T-helper 2 cell (primary cell): ENCODE measurements at places on chromosomes 11 and 22.
A peak's percentile ranks its signal among the peaks of the same experiment; 100 is the strongest.

- no peak for DNase-seq
These were observed 31.4 kb upstream of the TH start for GRCh38 chr11:2202900-2203439.

DNA sequence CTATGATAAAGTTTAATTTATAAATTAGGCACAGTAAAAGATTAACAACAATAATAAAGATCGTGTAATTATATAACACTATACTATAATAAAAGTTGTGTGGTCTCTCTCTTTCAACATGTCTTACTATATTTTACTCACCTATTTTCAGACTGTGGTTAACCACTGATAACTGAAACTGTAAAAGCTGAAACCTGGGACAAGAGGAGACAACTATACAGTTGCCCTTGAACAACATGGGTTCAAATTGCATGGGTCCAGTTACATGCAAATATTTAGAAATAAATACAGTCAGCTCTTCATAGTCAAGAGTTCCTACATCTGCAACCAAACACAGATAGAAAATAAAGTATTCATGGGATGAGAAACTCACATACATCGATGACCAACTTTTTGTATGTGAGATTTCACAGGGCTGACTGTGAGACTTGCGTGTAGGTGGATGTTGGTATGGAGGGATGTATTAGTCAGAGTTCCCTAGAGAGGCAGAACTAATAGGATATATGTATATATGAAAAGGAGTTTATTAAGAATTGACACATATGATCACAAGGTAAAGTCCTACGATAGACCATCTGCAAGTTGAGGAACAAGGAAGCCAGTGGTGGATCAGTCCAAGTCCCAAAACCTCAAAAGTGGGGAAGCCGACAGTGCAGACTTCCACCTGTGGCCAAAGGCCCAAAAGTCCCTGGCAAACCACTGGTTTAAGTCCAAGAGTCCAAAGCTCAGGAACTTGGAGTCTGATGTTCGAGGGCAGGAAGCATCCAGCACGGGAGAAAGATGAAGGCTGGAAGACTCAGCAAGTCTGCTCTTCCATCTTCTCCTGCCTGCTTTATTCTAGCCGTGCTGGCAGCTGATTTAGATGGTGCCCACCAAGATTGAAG lies 359.5 kb downstream of the INSC start:
- DNase-seq = no peak

- peak; percentile 26 for DNase-seq
These were observed 52.9 kb upstream of the RTL6 start for GRCh38 chr22:44550711-44551491.

GRCh38 chr22:49553518-49554295 lies 274.0 kb downstream of the BRD1 start:
- no peak for DNase-seq

DNA sequence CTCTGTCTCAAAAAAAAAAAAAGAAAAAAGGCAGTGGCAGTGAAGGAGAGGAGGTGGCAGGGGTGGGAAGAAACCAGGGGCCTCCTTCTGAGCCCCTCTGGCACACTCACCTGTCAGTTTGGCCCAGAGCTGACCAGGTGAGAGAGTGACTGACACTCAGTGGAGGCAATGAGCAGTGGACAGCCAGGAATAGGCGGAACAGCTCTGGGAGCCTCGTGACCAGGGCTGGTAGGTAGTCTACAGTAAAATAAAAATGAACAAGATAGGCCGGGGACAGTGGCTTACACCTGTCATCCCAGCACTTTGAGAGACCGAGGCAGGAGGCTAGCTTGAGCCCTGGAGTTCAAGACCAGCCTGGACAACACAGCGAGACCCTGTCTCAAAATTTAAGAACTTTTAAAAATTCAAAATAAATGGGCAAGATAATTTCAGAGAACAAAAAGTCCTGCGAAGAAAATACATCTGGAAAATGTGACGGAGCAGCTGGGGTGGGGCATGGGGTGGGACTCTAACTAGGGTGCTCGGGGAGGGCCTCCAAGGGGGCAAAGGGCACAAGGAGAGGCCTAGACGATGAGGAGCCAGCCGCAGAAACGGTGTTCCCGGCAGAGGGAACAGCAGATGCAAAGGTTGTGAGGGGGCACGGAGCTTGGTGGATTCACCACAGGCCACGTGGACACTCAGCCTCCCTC lies 3.8 kb upstream of the PDXP start:
- DNase-seq = no peak

DNA sequence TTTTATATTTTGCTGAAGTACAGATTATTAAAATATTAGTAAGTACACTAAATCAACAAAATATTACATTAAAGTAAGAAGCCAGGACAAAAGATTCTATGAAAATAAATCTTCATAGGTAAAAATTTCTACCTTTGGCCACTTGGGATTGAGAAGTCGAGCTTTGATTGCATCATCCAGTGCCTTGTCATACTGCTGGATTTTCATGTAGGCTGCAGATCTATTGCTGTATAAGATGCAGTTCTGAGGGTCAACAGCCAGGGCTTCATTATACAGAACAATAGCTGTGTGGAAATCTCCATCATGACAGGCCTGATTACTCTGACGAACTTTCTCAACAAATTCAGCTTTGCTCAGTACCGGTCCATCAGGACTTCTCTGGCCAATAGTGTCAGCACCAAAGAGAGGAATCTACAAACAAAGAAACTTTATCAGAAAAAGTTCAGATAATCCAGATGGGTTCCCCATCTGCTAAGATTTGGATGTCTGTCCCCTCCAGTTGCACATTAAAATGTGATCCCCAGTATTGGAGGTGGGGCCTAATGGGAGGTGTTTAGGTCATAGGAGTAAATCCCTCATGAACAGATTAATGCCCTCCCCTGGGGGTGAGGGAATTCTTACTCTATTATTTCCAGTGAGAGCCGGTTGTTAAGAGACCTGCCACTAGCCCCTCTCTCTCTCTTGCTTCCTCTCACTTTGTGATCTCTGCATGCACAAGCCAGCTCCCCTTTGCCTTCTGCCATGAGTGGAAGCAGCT lies 50.0 kb downstream of the TTC28 start:
- DNase-seq = no peak

GRCh38 chr11:31856248-31856647 lies 45.1 kb upstream of the PAX6 start:
- DNase-seq = no peak

GRCh38 chr11:88355887-88356286 lies 18.4 kb upstream of the CTSC start:
- DNase-seq = no peak

GRCh38 chr22:23055449-23056179 lies 14.7 kb upstream of the GNAZ start:
- DNase-seq = no peak

GRCh38 chr11:10592331-10592730 lies 23.9 kb upstream of the LYVE1 start:
- no peak for DNase-seq

- DNase-seq = no peak
These were observed 39.9 kb upstream of the IGSF9B start for GRCh38 chr11:133996671-133997070.

- no peak for DNase-seq
These were observed 791.2 kb upstream of the FAT3 start for GRCh38 chr11:91433284-91434010.

DNA sequence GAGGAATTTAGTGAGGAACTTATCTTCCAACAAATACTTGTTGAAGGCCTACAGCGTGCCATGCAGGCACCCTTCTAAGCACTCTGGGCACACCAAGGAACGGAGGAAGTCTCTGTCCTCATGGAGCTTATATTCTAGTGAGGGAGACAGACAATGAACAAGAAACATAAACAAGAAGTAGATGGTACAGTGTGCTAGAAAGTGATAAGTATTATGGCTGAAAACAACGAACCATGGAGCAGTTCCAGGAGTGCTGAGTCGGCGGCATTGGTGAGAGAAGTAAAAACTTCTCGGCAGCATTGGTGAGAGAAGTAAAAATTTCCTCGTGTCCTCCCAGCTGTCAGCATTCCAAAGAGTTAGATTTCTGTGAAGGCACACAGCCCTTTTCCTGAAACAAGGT lies 53.2 kb downstream of the FAM76B start:
- no peak for DNase-seq
